NCI-H2029 treated with DMSO at 0.1 percent for 48 hours (cell line): ENCODE measurements at places on chromosomes 3 and 15.

GRCh38 chr3:196050597-196050996, 31.3 kb downstream of the TFRC start:
- DNase-seq: no peak

DNA sequence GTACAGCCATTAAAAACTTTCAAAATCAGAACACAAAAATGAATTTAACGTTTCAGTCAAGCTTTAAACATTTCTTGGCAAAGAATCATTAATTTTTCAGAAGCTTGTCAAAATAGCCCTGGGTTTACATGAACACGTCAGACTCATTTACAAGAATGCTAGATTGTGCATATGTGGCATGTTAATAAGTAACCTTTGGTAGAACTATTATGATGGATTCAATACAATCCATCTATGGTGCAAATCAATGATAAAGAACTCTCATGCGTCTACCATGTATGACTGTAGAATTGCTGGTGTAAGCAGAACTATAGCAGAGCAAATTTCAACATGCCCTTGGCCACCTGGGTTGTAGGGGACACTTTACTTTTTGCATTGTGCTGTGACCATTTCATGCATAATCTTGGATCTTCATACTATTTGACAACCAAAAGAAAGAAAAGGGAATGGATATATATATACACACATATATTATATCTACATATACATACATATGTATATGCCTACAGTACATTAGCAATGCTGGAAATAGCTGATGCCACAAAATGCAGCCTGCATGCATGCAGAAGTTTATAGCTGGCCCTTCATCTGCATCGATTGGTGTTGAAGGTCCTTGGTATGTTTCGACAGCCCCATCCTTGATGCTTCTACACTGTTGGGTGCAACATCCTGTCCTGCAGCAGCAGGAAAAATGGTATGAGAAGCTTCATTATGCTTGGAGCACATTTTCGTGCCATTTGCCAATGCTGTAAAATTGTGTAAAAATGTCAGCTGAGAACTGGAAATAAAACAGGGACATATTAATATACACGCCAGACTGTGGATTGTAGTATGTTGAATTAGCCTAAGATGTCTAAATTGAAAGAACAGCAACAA, 189.0 kb downstream of the MBNL1 start:
- no peak for DNase-seq

DNA sequence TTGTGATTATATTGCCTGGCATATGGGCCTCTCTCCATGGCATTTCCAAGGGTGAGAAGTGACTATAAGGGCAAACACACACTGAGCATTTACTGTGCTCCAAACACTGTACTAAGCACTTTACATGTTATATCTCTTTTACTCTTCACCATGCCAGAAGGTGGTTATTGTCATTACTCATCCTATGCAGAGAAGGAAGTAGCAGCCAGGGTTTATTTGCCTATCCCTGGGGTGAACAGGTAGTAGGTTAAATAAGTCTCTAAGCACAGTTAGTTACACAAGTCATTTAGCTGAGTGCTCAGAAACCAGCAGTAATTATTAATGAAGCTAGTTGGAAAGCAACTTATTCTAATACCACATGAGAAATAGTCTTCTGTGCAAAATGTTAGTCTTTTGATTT, 109.9 kb upstream of the SYNPR start:
- DNase-seq: no peak

- no peak for DNase-seq
Observed at GRCh38 chr15:77634266-77634962, 1.7 kb upstream of the LINGO1 start.

DNA sequence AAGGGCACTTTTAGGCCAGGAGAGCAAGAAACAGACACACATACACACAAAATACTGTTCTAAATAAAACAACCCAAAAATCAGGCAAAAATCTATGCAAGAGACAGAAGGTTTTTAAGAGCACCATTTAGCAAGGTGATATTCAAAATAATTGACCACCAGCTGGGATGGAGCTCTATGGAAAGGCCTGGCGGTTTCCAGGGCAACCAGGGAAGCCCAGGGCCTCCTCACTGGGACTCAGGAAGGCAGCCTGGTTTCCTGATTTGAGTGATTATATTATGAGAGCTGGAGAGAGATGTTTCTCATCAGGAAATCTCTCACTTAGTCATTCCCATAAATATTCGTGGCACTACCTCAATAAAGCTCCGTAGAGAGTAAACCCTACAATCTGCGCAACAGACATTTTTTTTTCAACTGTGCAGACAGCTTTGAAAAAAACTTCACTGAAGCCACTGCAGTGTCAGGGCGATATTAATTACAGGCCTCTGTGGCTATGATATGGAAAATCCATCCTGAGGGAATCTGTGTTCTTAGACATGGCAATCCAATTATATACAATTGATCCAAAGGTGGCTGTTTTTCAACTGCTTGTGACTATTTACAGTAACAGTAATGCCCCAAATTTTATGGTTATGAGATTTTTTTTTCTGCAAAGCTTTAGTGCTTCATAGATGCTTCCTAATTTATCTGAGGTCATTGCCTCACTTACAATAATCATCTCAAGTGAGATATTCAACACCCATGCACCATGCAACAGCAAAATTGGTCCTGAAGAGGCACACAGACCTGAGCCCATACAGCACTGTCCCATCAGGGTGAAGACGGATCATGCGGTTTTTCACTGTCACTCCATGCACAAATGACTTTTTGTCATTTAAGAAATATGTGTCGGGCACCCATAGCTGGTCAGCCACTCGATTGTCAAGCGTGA, 152.1 kb downstream of the GABRB3 start:
- no peak for DNase-seq

- no peak for DNase-seq
Observed at GRCh38 chr15:80611543-80612080, 83.5 kb upstream of the ABHD17C start.

DNA sequence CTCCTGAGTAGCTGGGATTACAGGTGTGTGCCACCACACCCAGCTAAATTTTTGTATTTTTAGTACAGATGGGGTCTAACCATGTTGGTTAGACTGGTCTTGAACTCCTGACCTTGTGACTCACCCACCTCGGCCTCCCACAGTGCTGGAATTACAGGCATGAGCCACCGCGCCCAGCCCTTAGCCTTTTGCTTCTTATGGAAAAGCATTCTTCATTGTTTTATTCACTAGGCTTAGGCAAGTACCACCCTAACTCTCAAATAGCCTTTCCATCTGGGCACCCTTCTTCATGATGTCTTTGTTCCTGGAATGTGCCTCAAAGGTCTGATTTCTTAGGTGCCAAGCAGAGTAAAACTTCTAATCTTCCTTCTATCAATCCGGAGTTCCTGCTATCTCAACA, 641.8 kb downstream of the FHIT start:
- no peak for DNase-seq
